Activated naive CD4-positive, alpha-beta T cell (primary cell): ENCODE measurements at places on chromosomes 5 and 9.

GRCh38 chr9:109914280-109915027 is 134.5 kb downstream of the PALM2AKAP2 start:
- no peak for DNase-seq

GRCh38 chr9:80013891-80014290 is 442.1 kb downstream of the TLE4 start:
- DNase-seq, result no peak

DNA sequence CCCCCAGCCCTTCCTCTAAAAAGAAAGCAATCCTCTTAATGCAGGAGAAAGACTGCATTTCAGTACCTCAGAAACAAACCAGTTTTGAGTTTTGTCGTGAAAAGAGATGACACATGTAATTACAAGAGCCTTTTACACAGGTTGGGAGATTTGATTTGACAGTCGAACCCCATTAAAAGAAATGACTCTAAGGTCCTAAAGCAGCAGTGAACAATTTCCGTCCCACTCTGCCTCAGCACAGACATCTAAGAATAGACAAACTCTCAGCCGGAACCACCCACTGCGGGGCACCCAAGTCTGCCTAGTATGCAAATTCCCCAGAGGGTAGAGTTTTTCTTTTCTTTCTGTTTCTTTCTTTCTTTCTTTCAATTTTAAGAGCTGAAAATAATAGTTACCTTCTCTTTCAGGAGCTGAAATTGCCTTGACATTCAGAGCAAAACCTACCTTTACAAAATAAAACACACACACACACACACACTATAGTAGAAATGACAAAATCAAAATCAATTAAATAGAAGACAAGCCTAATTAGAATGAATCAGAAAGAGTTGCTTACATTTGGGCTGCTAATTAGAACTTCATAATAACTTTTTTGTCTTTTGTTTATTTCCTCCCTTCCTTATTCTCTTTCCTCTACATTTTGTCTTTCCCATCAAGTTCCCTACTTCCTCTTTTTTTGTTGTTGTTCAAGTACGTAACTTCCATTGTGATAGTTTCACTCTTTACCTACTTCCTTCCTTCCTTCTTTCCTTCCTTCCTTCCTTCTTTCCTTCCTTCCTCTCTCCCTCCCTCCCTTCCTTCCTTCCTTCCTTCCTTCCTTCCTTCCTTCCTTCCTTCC is 65.1 kb downstream of the BASP1 start:
- DNase-seq, result no peak

- DNase-seq, result no peak
Measured at GRCh38 chr5:50666261-50667022, at the start of gene PARP8. TSS of gene PARP8 (plus strand) at chr5:50666637. CDS start at chr5:50667096, 459 bp downstream.

DNA sequence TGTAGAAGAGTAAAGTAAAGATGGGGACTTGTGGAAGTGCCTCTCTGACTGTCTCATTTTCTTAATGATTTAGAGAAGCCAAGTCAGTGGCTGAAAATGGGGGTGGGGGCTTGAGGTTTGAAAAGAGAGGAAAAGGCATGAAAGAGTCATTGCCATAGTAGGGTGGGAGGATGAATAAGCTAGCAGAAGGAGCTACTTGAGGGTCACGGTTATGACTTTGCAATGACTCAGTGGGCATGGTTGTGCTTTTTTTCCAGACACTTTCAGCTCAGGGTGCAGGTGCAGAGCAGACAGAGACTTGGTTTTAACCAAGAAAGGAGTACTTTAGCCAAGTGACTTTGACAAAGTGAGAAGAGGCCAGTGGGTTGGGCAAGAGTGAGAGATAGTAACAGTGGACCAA is 117.8 kb downstream of the PTTG1 start:
- no peak for DNase-seq

- DNase-seq, result no peak
Measured at GRCh38 chr9:121634329-121635261, 16.8 kb upstream of the DAB2IP start.

DNA sequence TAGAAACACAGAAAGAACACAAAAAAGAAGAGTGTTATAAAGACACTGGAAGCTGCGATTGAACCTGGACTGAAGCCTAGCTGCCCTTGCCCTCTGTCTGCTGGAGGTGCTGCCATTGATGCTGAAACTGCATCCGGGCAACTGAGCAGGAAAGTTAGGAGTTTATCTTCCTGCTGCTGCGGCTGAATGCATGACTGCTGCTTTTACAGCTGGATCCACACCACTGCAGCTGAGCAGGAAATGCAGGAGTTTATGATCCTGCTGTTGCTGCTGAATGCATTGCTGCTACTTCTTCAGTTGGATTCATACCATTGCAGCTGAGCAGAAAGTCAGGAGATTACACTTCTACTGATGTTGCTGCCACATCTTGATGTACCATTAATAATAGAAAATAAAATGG is 21.8 kb upstream of the JAKMIP2 start:
- no peak for DNase-seq

- no peak for DNase-seq
Measured at GRCh38 chr5:52392321-52392720, 395.4 kb upstream of the ITGA1 start.

- no peak for DNase-seq
Measured at GRCh38 chr9:130372057-130372456, 72.7 kb upstream of the ASS1 start.

DNA sequence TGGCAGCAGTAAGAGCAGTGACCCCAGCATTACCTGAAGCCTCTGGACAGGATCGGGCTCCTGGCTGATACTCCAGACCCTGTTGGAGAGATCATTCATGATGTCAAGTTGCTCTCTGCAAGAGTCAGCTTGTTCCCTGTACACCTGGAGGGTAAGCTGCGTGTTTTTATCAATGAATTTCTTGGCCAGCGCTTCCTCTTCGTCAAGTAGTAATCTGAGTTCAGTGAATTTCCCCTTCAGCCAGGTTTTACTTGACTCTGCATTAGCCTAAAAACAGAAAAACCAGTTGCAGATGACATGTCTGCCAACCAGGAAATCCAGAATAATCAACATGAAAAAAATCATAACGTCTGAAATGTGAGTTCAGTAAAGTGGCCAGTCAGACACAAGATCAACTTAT is 19.1 kb downstream of the TRIM14 start:
- DNase-seq, result no peak

GRCh38 chr5:124866355-124867136 is 120.1 kb upstream of the ZNF608 start:
- DNase-seq, result no peak

DNA sequence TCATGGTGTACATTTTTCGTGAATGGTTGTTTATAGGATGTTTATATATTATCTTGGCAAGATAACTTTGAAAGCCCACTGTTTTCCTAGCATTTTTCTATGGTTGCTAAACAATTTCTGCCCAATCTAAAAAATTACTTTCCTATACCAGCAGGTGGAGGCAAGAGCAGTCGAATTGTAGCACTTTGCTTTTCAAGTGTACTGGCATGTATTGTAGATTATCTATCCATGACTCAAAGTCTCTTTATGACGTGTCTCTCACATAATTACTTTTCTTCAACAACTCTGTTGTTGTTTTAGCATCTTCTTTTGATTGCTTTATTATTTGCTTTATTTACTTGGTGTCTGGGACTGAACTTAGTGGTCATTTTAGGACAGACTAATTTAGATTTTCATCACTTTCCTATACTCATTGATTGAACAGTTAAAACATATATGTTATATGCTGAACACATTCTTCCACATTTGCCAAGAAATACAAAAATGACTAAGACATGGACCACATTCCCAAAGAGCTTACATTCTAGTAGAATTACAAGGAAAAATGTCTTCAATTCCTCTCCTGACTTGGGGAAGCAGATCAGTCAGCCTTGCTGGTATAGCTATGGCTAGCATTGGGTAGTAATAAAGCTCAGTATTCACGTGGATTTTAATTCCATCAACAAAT is 20.7 kb downstream of the NLN start:
- DNase-seq, result no peak

GRCh38 chr5:179914032-179914755 is 6.5 kb upstream of the TBC1D9B start:
- DNase-seq, result no peak

DNA sequence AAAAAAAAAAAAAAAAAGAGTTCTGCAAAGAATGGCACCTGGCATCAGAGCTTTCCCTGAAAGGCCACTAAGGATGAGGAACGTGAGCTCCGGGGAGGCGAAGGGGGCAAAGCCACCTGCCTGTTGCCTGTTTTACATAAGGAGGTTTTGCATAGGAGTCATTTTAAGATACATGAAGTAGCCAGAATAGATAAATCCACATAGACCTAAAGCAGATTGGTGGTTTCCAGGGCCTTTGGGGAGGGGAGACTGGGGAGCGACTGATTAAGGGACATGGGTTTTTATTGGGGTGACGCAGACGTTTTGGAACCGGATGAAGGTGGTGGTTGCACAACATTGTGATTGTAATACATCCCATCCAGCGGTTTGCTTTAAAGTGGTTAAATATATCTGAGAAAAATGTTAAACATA is 7.1 kb downstream of the NEK6 start:
- DNase-seq, result no peak

GRCh38 chr9:134538856-134539566 is 102.6 kb upstream of the COL5A1 start:
- DNase-seq, result no peak
